ENCODE measurements at places on chromosomes 5 and 9.
A peak's percentile ranks its signal among the peaks of the same experiment; 100 is the strongest.

- no peak for DNase-seq
Measured at GRCh38 chr5:25568989-25569625, 924.3 kb upstream of the CDH10 start.

- DNase-seq, result no peak
Measured at GRCh38 chr5:35242702-35243258, 12.5 kb upstream of the PRLR start.

DNA sequence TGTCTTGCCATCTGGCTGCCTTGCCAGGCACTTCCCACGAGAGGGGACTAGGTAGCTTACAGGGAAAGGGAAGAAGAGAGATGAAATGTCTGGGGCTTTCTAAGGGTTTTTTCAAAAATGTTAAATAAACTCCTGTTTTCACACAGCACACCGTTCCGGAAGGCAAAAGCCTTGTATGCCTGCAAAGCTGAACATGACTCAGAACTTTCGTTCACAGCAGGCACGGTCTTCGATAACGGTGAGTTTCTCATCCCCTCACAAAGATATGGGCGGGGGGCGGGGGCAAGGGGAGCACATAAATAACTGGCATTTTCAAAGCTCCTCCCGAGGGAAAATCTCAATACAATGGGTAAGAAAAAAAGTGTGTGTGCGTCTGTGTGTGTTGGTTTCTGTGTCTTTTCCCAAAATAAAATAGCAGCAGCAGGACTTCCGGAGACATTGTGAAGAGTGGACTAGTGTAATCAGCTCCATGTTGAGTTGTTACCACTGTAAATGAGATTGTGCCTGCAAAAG lies 189.6 kb downstream of the NR3C1 start:
- DNase-seq, result no peak

GRCh38 chr9:137917795-137918194 lies 40.2 kb downstream of the CACNA1B start:
- DNase-seq, result no peak

DNA sequence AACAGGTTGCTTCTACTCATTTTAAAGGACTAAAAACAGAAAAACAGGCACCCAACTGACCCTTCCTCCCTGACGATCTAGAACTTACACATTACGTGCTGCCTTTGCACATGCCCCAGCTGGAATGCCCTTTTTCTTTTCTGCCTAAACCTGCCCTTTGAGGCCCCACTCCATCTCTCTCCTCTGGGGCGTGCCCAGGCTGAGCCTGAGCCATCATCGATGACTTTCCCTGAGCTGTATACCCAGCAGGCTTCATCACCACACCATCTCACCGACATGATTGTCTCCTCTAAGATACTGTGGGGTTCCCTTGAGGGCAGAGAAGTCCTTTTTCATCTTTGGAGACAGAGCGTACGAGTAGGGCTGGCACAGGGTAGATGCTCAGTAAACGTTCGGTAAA lies 24.1 kb upstream of the GABBR2 start:
- no peak for DNase-seq

DNA sequence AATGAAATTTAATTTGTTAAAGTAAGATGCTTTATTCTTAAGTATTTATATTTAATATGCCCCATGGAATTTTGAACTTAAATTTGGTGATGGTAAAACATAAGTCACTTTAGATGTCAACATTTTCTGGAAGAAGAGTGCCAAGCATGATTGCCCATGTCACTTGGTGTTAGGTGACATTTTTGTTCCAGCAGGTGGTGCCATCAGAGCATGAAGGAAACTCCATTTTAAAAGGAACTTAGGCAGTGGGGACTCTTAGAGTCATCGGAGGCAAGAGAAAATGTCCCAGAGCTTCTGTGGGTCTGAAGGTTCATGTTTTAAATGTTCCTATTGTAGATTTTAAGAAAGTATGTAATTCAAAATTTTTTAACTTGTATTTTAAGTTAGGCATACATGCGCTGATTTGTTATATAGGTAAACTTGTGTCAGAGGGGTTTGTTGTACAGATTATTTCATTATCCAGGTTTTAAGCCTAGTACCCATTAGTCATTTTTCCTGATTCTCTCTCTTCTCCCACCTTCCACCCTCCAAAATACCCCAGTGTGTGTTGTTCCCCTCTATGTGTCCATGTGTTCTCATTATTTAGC lies 789.3 kb downstream of the SEMA5A start:
- DNase-seq, result no peak

- no peak for DNase-seq
Measured at GRCh38 chr5:160303690-160304089, 8.7 kb downstream of the CCNJL start.

- no peak for DNase-seq
Measured at GRCh38 chr5:401146-402034, 41.6 kb upstream of the EXOC3 start.

DNA sequence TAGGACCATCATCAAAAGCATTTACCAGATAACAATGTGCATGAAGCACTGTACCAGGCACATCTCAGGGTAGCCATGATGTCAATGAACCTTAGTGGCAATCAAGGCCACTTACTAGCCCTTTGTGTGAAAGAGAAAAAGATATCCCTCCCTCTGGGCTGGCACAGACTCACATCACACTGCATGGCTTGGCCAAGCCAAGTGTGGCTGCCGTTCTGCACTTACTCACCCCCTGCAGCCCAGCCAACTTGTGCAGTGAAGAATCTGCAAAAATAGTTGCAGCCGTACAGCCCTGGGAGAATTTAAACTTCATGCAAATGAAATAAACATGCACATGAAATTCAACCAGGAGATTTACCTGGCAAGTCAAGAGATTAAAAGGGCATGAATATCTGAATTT lies 333.5 kb downstream of the DEPDC1B start:
- DNase-seq, result no peak

- DNase-seq, result peak; percentile 22
Measured at GRCh38 chr5:78899922-78900362, 85.2 kb downstream of the ARSB start.

- DNase-seq, result no peak
Measured at GRCh38 chr5:169767938-169768337, 130.9 kb downstream of the DOCK2 start.

- DNase-seq, result no peak
Measured at GRCh38 chr5:148810823-148811222, 15.6 kb upstream of the ADRB2 start.

- peak; percentile 62 for DNase-seq
Measured at GRCh38 chr9:34252670-34253459, 74.0 kb downstream of the UBAP1 start.

DNA sequence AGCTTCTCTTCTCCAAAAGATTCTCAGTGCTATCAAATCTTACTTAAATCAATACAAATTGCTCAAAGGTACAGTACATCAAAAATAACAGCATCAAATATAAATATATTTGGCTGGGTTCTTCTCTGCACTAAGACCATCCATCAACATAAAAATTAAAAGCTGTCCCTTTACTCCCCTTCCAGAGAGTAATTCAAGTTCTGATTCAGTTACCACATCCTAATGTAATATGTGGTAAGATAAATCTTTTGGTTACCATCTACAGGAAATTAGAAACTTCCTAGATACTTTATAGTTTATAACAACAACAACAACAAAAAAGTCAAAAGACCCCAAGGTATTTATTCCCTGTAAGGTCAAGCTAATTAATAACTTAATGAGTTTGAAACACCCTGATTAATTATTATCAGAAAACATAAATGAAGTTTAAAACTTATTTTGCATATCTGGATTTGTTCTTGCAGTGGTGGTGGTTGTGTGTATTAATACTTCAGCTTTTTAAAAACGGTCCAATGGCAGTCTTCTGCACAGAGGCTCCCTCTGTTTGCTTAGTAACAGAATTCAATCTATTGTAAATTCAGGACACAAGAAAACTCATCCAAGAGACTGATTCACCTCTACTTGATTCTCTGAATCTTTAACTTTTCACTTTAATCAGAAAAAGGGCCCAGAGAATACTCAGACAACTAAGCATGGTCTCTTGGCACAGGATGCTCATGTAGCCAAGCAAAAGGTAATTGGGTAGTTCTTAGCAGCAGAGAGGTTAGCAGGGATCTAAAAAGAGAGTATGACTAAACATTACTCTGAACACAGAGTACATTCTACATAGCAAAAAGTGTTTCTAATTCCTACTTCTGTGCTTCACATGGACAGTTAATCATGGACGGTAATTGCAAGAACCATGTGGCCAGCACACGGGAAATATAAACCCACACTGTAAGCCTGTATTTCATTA lies 20.1 kb downstream of the DIAPH1 start:
- no peak for DNase-seq
